ENCODE measurements at places on chromosomes 1 and 21.

DNA sequence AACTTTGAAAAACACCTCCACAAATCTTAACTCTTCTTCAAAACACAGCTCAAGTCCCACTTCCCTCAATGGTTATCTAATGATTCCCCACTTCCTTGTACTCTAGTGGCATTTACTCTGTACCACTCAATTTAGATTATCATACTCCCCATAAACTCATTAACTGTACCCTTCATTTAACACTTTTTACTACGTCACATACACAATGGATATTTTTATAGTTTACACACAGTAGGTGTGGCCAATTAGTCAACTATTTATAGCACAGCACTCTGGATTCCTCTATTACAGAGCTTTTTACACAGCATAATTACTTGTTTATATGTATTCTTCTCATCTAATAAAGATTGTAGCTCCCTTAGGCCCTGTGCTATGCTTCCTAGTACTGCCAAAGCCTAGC lies 62.1 kb downstream of the FOXJ3 start:
- no peak for DNase-seq

GRCh38 chr1:56977910-56978309 lies 12.1 kb upstream of the C8B start:
- DNase-seq, result no peak

DNA sequence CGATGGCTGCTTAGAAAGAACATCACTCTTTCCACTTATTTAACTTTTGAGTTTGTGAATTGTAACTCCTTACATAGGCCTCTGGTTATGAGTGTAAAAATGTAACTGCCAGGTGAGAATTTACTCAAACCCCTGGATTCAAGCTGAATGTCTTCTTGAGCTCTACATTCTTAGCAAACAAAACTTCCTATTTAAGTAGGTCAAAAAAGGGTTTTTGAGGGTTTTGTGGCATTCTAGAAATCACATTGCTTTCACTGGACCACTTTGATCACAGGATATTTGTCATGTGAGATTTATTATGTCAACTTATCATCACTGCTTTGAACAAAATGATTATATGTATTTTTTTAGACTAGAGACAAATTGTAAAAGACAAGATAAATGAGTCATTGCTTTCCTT lies 5.7 kb downstream of the IL23R start:
- no peak for DNase-seq

GRCh38 chr1:18891426-18891780 lies 11.0 kb downstream of the ALDH4A1 start:
- DNase-seq, result no peak

- peak; percentile 27 for DNase-seq
Observed at GRCh38 chr21:41460578-41461527, 34.8 kb downstream of the MX1 start.

- DNase-seq, result no peak
Observed at GRCh38 chr1:220184506-220184905, 87.7 kb downstream of the RAB3GAP2 start.

DNA sequence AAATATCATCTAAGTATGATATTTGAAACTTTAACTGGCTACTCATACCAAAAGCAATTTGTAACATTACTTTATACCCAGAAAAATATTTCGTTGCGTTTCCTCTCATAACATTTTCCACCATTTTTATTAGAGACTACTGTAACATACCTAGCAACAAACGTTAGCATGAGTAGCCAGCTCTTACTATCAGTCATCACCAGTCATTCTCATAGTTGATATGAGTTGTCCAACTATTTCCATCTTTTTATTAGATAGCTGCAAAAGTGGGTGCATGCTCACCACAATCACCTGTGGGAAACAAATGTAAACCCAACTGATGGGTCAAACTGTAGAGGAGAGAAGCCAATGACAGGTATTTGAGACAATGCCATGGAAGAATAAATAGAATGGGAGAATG lies 114.6 kb downstream of the AKT3 start:
- DNase-seq, result no peak

GRCh38 chr21:38269576-38269936 lies 12.8 kb downstream of the KCNJ15 start:
- no peak for DNase-seq

GRCh38 chr1:84348759-84349158 lies 47.3 kb downstream of the SAMD13 start:
- no peak for DNase-seq

- DNase-seq, result no peak
Observed at GRCh38 chr1:221018414-221018813, 139.2 kb downstream of the HLX start.

- DNase-seq, result no peak
Observed at GRCh38 chr1:76666499-76666898, 200.8 kb upstream of the ST6GALNAC5 start.

DNA sequence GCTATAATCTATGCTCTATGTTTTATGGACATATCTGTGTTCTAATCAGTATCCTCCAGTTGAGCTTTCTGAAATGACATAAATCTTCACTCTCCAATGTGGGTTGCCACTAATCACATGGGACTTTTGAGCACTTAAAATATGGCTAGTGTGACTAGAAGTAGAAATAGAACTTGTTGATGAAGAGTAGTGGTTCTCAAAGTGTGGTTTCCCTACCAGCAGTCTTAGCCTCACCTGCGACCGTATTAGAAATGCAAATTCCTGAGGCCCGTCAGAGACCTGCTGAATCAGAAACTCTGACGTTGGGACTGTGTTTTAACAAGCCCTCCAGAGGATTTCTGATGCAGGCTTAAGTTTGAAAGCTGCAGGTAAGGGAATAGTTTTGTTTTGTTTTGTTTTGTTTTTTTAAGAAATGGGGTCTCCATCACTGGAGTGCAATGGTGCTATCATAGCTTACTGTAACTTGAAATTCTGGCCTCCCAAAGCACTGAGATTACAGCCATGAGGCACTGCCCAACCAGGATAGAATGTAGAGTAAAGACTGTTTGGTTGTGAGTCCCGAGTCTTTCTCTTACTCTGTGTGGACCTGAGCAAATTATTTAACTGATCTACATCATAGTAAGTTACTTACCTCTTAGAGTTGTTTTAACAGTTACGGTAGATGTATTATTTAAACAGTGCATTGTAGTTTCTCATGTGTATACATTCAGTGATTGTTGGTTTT lies 21.7 kb downstream of the GLRX2 start:
- no peak for DNase-seq

- DNase-seq, result no peak
Observed at GRCh38 chr1:175320804-175321203, 128.2 kb upstream of the KIAA0040 start.

DNA sequence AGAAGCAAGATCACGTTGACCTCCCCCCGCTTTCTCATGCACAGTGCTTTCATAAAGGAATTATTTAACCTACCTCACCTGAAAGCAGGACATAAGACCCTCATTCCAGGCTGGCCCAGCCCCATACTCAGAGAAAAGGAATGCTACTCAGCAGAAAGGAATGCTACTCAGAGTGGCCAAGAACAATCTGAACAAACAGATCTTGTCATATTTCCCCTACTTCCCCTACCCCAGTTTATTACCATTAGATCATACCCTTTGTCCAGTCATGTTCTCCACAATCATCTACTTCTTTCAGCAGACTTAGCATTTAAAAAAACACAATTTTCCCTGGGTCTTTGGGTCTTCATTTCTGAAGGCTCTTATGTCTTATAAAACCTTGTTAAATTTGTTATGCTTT lies 89.8 kb downstream of the SLC16A1 start:
- no peak for DNase-seq
